ENCODE measurements at places on chromosomes 4 and X.

DNA sequence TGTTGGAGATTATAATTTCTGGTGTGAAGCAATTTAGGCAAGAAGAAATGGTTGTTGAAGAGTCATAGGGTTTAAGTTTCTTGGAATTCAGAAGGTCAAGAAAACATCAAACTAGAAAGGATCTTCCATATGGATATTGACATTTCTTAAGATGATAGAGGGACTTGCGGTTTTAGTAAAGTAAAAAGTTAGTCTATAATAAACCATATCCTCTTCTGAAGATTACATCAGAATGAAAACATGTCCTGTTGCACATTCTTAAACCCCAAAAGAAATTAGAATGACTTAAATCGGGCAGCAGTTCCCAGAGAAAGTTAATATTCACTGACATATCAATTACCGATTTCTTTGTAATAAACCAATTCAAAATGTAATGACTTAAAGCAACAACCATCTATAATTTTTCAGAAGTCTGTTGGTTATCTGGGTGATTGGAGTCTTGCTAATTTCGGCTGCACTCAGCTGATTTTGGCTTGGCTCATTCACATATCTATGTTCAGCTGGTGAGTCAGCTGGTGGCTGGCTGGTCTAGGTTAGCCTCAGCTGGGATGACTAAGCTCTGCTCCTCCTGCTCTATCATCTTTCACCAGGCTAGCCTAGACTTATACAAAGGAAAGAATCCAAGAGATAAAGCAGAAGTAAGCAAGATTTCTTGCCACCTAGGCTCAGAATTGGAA is 24.4 kb upstream of the DYNLT3 start:
- no peak for DNase-seq

DNA sequence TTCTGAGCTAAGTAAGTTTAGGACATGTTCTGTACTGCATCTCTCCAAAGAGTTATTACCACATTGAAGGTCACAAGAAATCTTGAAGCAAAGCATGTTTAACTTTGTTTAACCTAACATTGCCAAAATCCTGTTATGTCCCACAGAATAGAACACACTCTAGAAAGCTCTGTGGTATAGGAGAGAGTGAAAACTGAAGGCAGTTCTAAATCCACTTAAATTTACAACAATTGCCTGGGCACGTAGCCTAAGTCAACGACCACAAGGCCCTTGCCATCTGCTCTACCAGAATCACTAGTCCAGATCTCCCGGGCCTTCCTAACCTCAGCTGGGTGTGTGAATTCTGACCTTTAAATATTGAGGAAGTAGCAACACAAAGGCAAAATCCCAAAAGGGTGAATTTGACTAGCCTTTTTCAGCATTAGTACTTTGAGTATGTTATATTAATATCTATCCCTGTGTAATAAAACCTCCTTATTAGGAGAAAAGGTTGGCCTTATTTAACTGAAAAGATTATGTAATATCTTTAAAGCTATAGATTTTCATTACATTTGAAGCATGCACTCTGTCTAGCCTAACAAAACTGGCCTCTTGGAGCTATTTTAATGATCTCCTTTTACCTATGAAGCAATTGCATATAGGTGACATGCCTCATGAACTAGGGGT is 4.5 kb upstream of the MAML3 start:
- DNase-seq = no peak

GRCh38 chr4:56212774-56213173 is 174.5 kb downstream of the AASDH start:
- no peak for DNase-seq

GRCh38 chr4:25308306-25308705 is 4.3 kb upstream of the ZCCHC4 start:
- no peak for DNase-seq

GRCh38 chr4:88696630-88697029 is 999 bp downstream of the NAP1L5 start:
- DNase-seq = no peak
